GM12865 (cell line): ENCODE measurements at places on chromosomes 7 and 10.

DNA sequence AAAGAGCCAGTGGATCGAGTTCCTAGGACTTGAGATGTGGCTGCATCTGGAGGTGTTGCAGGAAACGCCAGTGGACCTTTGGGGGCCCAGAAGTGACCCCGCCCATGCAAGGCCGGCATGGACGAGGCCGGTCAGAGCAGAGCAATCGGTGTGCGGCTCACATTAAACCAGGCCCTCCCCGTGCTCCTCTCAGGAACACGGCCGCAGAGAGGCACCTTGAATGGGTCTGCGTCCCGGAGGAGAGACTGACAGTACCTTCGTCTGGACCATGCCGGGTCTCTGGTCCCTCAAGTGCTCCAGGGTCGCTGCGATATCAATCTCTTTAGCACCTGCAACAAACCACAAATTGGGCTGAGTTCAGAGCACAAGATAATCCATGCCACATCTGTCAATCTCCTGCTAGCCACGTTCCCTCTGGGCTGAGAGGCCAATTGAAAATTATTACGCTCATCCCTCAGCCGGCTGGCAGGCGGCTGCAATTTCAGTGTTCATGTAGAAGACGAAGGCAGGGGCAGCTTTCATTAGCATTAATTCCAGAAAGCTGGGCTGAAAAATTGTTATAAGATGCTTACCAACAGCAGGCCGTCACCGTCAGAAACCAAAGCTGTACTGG lies 212.0 kb downstream of the DNAJB6 start:
- DNase-seq, result no peak

DNA sequence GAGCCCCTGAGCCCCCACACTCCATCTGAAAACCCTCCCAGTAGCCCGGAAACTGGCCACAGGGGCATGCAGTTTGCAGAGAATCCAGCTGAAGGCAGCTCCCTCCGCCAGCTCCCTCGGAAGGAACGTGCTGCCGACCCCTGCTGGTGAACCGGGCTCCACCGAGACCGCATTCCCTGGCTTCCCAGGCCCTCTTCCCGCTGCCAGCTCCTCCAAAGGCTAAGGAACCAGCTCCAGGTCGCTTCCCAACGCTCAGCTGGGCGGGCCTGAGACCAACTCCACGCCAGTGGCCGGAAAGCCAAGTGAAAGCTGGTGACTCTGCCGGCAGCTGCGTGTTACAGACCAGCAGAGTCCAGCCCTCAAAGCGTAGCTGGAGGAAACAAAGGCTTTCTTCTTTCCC lies 35.8 kb downstream of the GPER1 start:
- no peak for DNase-seq

DNA sequence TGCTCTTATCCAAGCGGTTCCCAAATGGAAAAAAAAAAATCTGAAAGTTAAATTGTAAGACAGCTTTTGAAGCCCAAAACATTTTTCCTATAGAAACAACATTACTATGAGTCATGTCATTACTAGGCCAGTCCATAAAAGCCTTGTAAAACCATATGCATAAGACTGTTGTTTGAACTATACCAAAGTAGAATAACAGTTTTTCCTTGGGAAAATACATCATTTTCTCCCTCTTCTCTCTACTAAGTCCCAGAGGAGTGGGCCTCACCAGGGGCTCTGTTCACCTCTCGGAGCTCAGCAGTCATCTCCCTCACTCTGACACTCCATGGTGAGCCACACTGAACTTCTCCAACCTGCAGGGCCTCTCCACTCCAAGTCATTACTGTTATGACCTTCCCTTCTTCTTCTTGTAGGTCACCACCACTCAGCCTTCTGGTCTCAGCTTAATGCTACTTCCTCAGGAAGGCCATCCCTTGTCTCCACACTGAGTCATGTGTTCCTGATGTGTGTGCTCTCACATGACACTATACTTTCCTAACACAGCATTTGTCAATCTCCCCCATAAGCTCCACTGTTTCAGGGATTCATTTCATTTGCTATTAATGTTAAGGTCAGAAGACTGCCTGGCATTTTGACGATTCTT lies 32.5 kb downstream of the ZNF438 start:
- no peak for DNase-seq

- no peak for DNase-seq
Observed at GRCh38 chr10:87678302-87678701, 18.6 kb downstream of the PAPSS2 start.

DNA sequence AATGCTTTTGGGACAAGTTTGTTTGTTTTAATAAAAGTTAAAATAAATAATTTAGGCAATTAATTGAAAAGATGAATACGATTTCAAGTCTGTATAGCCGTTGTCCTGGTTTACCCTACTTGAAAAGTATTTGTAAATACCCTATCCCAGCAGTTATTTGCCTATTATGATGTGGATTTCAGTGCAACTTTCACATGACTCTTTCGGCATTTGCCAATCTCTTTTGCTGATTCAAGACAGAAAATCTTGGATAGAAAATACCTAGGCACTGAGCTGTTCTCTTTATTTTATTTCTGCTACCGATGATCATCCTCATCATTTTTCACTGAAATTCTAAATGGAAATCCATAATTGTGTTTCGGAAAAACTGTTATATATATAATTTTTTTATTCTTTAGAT lies 125.9 kb upstream of the FZD8 start:
- DNase-seq, result no peak

DNA sequence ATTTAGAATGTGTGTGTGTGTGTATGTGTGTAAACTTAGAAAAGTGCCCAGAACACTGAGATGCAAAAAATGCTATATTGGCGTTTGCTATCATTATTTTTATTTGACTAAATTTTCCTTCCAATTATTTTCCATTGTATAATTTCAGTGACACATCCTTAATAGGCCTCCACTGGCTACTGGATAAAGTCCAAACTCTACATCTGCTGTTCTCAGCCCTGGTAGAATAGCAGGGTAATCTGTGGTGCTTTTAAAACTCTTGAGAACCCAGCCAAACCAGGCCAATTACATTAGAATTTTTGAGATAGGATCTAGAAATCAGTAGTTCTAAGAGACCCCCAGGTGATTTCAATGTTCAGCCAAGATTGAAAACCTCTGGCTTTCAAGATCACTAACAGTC lies 66.4 kb downstream of the ZNF503 start:
- DNase-seq, result no peak

DNA sequence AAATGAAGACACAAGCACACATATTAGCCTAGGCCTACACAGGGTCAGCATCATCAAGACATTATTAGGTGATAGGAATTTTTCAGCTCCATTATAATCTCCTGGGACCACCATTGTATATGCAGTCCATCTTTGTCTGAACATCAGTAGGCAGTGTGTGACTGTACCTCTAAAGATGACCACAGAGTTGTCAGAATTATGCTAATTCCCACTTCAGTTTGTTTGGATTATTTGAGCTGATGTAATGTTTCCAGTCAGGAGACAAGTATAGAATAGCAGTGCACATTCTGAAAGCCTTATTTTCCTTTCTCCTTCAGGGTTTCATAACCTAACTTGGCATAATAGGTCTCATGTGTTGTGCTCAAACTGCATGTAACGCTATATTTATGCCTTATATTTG lies 306.4 kb downstream of the NXPH1 start:
- no peak for DNase-seq

- no peak for DNase-seq
Observed at GRCh38 chr10:76554478-76554877, 1083.1 kb downstream of the KCNMA1 start.

DNA sequence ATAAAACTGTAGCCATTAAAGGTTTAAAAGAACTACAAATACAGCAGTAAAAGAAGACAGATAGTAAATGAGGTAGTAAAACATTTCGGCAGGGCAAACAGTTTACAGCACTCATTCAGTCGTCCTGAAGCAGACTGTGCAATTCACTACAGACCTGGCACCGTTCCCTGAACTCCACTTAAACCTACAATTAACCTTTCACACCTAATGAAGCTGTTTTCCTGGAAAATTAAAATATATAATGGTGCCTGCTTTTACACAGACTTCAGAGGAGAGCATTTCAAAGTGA lies 335.3 kb downstream of the GFRA1 start:
- DNase-seq, result no peak

GRCh38 chr7:118642396-118642795 lies 417.9 kb downstream of the ANKRD7 start:
- no peak for DNase-seq

- DNase-seq, result no peak
Observed at GRCh38 chr7:18558503-18558902, 63.0 kb downstream of the HDAC9 start.

DNA sequence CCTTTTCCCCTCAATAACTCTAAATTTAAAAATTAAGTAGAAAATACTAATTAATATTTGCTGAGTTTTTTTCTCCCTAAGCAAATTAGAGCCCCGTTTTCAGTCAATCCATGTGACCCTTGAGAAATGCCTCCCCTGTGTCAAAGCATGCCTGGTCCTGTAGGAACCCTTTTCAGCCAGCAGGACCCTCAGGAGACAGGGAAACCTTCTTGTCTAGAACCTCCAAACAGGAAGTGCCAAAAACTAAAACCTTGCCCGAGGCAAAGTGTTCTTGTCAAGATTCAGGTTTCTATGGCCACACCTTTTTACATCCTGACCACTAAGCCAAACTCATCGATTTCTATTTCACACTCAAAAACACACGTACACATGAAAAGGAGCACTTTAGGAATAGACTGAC lies 60.1 kb upstream of the NFE2L3 start:
- DNase-seq, result peak; percentile 30

DNA sequence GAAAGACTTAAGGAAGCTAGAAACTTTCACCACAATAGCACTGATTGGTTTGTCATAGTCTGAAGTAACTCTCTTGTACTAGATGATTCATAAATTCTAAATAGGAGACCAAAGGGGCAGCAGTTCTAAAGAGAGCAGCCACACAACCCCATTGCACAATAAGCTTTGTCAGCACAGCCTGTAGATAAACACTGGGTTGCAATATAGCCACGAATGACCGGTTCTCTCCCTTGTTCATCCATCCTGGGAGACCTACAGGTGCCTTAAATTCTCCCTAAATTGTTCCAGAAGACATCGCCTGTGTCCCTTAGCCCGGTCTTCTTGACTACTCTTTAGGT lies 167.0 kb downstream of the SNX13 start:
- no peak for DNase-seq

DNA sequence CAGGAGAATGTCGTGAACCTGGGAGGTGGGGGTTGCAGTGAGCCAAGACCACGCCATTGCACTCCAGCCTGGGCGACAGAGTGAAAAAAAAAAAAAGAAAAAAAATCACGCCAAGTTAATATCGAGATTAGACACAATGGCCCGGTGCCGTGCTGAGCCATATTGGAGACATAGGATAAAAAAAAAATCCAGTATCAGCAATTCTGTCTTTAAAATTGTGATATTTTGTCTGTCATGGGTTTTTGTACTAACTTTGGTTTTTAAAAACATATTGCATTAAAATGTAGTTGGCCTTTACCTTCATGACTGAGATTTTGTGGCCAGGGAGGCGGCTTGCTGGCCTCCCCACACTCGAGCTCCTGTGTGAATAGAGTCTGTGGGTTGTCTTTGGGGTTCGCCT lies 62.8 kb upstream of the PITRM1 start:
- no peak for DNase-seq

GRCh38 chr10:89201345-89202032 lies 5.6 kb downstream of the CH25H start:
- no peak for DNase-seq

DNA sequence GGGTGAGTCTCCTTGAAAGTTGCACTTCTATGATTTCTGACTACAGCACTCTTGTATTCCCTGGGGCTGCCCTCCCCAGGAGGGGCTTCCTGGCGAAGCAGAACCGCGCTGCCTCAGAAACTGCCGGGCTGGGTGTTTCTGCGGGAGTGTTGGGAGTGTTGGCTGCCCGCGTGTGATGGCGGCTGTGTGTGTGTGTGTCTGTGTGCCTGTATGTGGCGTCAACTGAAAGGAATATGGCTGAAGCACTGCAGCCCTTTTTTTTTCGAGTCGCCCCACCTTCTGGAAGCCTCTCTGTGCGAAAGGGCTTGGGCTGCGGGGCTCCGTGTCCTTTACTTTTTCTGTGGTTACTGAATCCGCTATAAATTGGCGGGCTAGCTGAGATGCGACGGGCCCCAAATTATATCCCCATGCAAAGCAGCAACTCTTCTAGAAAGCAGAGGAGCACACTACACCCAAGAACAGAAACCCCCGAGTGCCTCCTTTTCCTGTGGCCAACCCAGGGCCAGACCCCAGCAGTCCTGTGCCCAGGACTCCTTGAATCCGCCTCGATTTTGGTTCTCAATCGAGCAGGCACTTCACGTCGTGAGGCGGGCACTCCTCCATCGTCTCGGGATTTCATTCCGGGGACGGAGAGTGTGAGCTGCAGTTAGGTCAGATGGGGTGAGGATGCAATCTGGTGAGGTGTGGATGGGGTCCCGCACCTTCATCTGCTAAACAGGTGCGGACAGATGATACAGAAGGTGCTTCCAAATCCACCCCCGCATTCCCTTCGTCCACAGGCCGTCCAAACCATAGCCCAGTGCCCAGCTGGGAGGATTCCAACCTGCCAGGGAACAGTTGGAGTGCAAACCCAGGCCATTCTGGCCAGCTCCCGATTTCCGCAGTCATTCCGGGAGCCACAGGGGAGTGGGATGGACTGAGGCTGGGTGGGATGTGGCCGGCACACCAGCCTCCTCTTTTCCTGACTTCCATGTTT lies 22.5 kb upstream of the ZNF273 start:
- DNase-seq, result no peak

DNA sequence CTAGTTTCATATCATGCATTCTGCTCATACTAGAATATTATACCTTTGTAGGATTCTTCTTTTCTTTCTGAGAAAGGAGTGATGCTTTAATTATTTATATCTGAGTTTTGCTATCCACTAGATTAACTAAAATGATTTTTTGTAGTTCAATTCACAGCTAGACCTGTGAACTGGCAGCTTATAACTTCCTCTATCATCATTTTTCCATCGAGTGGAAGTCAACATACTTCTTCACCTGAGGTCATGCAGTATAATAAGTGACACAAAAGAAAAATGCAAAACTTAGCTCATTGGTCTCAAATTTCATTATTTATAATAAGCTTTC lies 8.0 kb downstream of the LRRN3 start:
- no peak for DNase-seq

- DNase-seq, result peak; percentile 87
Observed at GRCh38 chr7:114554781-114555537, 140.3 kb downstream of the FOXP2 start.

DNA sequence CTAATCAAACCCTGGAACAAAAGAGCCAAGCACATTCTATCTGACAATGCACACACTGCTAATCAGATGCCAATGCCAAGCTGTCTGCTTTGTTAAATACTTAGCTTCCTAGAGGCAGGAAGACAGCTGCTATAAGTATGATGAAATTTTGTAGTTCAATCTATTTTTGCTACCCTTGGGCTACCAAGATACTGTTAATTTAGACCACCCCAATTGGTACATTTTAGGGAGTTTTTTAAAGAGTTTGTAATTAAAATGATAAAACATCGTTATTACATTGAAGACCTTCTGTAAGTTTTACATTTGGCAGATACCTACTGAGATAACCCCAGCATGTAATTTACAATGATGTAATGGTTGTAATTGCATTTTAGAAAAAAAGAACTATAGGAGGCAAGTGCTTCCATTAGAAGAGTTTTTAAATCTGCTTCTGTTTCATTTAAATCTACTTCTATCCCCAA lies 268.5 kb downstream of the ADK start:
- DNase-seq, result no peak

GRCh38 chr7:151803841-151804240 lies 73.1 kb downstream of the PRKAG2 start:
- DNase-seq, result no peak
